Stimulated activated CD4-positive, alpha-beta T cell treated with anti-CD3 and anti-CD28 coated beads, Interleukin-15, amount 100 ng/mL, for 1 hour (primary cell): ENCODE measurements at places on chromosomes 1 and 21.

GRCh38 chr1:11654137-11654938 lies at the start of the genes FBXO2 and FBXO44:
FBXO2 (minus strand) TSS chr1:11654429; CDS start chr1:11654340, 89 bp downstream.
FBXO44 (plus strand) TSS chr1:11654877; CDS start chr1:11655836, 959 bp downstream.
- DNase-seq = peak; percentile 59

DNA sequence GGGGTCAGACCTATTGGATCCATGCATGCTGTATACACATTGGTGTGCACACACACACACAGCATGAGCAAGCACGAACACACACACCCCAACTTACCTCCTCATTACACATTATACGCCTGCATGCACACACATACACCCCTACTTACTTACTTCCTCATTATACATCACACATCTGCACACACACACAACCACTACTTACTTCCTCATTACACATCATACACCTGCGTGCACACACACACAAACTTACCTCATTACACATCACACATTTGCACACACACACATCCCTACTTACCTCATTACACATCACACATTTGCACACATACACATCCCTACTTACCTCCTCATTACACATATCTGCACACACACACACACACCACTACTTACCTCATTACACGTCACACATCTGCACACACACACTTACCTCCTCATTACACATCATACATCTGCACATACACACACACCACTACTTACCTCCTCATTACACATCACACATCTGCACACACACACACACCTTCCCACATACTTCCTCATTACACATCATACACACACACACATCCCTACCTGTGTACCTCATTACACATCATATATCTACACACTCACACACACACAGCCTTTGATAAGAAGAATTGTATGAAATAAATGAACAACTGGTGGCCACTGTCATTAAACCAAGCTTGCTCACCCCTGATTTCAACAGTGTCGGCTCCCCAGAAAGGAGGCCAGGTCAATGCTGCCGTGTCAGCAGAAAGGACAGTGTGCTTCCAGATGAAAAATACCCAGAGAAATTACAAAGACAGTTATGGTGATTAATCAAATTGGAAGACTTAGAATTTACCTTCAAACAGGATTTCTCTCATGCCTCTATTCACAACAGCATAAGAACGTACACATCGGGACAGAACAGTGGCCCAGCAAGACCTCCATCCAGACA lies 117.8 kb downstream of the SETD4 start:
- DNase-seq = no peak

- no peak for DNase-seq
These were observed 10.9 kb upstream of the LRRC3 start for GRCh38 chr21:44444286-44444931.

GRCh38 chr1:41898191-41898713 lies 20.5 kb downstream of the HIVEP3 start:
- peak; percentile 22 for DNase-seq

- no peak for DNase-seq
These were observed 46.5 kb downstream of the HLX start for GRCh38 chr1:220925707-220926106.

- DNase-seq = peak; percentile 13
These were observed 950 bp upstream of the INKA2 start for GRCh38 chr1:111739925-111740765.

GRCh38 chr1:214552174-214552608 lies 789 bp upstream of the PTPN14 start:
- DNase-seq = no peak

DNA sequence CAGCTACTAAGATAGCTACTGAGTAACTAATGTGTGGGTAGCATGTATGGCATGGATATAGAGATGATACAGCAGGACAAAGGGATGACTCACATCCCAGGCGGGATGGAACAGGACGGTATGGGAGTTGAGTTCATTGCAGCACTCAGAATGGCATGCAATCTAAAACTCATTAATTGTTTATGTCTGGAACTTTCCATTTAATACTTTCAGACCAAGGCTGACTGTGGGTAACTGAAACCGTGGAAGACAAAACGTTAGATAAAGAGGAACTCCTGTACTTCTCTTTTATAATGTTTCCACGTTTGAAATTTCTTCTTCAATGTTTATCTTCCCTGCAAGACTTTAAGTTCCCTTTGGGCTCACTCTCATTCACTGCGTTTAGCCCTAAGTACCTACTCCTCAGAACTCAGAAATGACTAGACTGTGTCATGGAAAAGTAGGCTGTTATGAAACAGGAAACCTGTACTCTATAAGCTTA lies 151.9 kb downstream of the MAGI3 start:
- DNase-seq = no peak

DNA sequence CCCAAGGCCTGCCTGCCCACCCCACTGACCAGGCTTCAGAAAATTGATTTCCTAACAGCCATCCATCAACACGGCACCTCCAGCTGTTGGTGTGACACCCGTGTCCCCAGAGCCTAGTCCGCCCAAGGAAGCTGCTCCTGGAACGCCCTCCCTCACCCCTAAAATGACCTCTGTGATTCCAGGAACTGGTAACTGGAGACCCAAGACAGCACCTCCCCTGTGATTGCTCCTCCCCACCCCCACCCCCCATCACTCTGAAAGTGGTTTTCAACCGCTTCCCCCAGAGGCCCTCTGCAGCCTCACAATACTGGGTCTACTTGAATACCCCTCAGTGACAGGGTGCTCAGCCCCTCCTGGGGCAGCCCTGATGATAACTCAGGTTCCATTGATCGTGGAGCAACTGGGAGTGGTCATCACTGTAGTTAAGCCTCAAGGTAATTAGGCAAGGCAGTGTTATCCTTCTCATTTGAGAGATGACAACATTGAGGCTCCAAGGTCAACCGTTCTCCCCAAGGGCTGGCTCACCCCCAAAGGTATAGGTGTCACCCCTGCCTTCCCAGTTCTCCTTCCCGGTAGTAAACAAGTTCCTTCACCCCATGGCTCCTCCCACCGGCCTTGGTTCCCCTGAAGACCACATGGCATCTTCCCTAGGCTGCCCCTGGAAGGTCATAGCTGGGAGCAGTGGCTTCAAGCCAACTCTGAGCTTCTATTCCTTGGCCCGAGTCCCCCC lies 52.0 kb downstream of the TAS1R2 start:
- no peak for DNase-seq

DNA sequence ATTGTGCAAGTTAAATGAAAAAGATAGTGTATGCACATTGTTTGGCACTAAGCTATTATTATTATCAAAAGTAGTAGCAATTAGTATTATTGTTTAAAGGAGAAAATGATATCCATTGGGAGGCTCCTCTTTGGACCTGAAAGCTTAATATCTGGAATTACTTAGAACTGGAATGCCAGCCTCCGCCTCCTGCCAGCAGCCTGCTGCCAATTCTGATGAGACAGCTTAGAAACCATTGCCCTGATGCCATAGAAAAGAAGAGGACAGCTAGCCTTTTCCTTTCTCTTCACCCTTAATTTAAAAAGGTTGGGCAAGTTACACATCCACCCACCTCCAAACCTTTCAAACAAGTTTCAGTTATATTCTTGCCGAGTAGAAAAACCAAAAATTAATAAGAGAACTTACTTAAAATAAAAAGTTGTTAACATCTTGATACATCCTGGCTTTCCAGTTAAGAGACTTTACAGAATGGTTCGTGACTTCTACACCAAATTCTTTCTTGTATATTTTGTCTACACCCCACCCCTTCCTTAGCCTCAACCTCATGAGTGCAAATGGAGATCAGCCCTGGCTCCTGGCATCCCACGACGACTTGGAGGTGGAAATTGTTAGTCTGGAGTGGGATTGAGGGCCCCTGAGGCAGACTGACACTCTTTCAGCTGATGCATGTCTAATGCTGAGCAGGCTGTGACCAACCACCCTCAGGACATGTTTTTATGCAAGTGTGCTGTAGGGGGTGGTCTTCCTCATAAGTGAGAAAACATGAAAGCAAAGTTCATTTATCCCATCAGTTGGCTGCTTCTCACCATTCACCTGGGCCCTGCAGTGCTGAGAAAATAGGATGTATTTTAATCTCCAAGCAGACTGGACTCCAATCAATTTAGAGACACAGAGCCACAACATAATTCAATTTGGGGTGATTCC lies 120.6 kb downstream of the KCNJ15 start:
- DNase-seq = no peak

DNA sequence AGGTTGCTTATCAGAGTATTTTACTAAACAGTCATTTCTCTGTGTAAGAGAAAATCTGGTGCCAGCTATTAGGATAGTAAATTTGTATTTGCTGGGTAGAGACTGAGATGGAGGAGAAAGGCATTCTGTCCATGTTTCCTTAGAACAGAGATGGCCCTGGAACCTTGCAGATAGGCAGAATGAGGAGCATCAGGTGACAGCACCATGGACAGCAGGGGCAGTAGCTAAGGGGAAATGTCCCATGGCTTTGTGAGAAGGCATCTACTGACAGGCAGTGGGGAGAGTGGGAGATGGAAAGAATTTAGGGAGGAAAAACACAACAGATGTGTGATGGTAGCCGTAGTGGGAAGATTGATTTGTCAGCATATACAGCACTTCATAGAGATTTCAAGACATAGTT lies 105.0 kb downstream of the PRRX1 start:
- DNase-seq = no peak
